Activated T-helper 2 cell treated with anti-CD3 and anti-CD28 coated beads, Interferon-gamma antibody, Interleukin-2, Interleukin-4, amounts not matched to agents 10 μg/mL and 5 μg/mL and 100 μg/mL, durations not matched to agents 14 hours and 24 hours and 36 hours (primary cell): ENCODE measurements at places on chromosomes 13 and 19. TPM values are rescaled to one million over a fixed set of nuclear protein-coding genes. Genes with fewer than 3 reads are reported as not detected.

Gene ZNF700
- 14.5 and 14.6 TPM in 2 replicates for total RNA-seq

- DNase-seq, result no peak
Observed at GRCh38 chr13:29210676-29211075, 384.8 kb downstream of the SLC7A1 start.

- DNase-seq, result no peak
Observed at GRCh38 chr13:69108486-69108885, 999.1 kb upstream of the ATXN8OS start.

Gene VSTM1
- total RNA-seq, result not detected in 2 replicates

- no peak for DNase-seq
Observed at GRCh38 chr13:99378985-99379733, 72.0 kb upstream of the GPR183 start.

GRCh38 chr13:99415851-99416331, 85.4 kb upstream of the TM9SF2 start:
- DNase-seq, result no peak
